ENCODE measurements at places on chromosomes 5 and 9. TPM values are rescaled to one million over a fixed set of nuclear protein-coding genes. Genes with fewer than 3 reads are reported as not detected.

DNA sequence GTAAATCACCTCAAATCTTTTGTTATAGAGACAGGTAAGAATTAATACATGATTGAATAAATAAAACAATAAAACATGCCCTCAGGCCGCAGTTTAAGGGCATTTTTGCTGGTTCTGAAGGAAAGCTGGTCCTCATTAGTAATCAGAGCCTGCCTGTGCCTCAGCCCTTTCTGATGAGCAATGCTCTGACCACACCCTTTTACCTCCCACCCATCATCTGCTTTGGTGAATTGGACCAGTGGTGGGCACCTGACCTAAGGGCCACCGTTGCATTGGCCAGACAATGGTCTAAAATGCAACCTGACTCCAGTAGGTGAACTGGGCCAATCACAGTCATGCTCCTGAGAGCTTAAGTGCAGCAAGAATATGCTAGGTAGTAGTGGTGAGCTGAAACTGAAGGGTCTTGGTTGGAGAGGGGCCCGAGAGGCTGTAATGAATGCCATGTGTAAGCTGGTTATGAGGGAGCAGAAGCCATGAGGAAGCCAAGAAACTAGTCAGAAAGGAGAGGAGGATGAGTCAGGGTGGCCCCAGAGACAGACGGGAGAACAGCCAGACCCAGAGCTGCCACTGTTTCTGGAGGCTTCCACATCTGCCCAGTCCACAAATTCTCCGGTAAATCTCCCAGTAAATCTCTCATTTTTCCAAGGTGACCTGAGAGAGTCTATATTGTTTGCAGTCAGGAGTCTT lies 45.5 kb upstream of the ZSWIM6 start:
- DNase-seq, result no peak

- DNase-seq, result no peak
Measured at GRCh38 chr9:4317681-4318080, 17.8 kb upstream of the GLIS3 start.

- no peak for DNase-seq
Measured at GRCh38 chr9:38226491-38226951, 157.5 kb upstream of the SHB start.

DNA sequence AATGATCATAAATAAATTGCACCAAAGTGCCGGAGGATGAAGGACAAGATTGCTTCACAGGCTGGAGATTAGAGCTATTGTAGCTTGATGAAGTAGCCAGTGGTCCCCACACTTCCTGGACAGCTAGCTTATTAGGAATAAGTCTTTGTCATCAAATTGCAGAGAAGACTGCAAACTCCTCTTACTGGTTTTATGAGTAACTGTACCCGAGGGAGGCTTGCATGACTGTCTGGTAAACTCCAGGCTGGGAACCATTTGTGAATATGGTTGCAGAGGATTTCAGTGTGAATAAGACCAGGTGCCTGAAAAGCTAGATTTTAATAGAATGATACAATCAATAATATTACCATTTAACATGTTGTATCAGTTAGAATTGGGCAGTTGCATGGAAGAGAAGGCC lies 36.5 kb upstream of the SEMA5A start:
- DNase-seq, result no peak

- DNase-seq, result no peak
Measured at GRCh38 chr5:65332591-65332990, 149.1 kb downstream of the ADAMTS6 start.

Gene FGF1
- total RNA-seq, result 1.5 TPM

Gene PPP2R2B
- 0.19 TPM for total RNA-seq

Gene MLANA
- not detected for total RNA-seq

- DNase-seq, result no peak
Measured at GRCh38 chr5:2164586-2164985, 281.9 kb upstream of the IRX4 start.

DNA sequence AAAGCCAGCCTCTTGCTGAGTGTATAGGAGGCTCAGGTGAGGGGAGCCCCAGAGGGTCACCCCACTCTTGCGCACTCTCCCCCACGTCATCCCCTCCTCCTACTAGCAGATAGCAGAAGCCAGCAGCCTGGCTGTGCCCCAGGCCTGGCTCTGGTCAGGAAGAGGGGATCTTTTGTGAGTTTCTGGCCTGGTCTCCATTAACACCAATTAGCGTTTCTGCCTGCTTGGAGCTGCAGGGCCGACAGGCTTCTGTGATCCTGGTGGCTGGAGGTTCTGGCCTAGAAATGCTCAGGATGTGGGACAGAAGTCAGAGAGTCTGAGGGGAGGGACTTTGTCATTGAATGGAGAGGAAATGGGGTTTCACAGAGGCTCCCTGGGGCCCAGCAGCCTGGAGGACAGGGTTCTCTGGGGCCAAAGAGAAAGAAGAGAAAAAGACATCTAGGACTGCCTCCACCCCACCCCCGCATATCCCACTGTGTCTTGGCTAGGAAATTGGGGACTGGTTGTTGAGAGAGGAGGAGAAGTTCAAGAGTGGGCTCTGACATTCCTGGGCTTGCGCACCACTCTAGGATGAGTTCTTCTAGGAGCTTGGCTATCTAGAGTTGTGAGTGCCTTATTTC lies 47.5 kb upstream of the ARAP3 start:
- no peak for DNase-seq

DNA sequence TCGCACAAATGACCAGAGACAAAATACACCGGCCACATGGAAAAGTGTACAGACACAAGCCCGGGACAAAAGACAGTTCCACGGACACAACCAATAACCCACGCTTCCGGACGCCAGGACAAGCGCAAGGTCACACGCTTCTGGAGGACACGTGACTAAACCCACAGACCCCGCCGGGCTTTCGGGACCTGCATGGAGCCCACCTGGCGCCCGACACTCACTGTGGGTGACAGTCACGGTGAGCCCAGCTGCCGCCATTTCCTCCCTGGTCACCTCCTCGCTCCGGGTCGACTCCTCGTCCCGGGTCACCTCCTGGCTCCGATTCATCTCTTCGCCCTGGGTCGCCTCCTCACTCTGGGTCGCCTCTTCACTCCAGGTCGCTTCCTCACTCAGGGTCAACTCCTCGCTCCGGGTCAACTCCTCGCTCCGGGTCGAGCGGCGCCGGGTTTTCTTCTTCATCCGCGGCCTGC lies 470 bp downstream of the BAG1 start:
- DNase-seq, result no peak

Gene CDH6
- 22.1 TPM for total RNA-seq

- no peak for DNase-seq
Measured at GRCh38 chr9:127346584-127346983, 50.4 kb upstream of the SLC2A8 start.

Gene DOCK2
- 1.2 TPM for total RNA-seq

Gene CCDC180
- 3.4 TPM for total RNA-seq

DNA sequence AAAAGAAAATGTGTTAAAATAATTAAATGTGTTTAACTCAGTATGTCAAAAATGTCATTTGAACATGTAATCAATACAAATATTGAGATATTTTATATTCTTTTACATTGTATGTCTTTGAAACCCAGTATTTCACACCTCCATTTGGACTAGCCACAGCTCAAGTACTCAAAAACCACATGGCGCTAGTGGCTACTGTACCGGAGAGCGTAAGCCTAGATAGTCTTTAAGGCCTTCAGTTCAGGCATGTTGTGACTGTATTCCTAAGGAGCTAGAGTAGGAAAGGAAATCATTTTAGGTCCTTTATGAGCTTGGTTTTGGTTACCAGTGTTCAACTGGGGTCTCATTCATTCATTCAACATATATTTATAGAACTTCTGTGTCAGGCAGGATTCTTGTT lies 12.8 kb downstream of the FBXW2 start:
- DNase-seq, result no peak

GRCh38 chr5:157189223-157189622 lies 8.6 kb downstream of the ITK start:
- DNase-seq, result no peak

Gene C5orf52
- not detected for total RNA-seq

DNA sequence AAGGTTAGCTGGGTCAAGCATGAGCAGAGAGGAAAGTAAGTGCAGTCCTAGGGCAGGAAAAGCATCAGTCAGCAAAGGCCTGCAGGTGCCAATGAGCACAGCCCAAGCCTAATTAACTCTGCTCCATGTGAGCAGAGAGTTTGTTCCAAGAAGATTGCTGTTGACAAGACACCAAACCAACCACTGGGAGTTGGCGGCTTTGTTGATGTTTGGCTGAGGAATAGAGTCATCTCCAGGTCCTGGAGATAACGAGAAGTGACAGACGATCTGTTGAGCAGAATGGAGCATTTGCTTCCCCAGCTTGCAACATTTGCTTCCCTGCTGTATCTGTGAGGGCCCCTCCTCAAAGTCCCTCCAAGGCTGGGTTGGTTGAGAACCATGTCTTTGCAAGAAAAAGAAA lies 68.2 kb downstream of the FAM114A2 start:
- DNase-seq, result no peak

DNA sequence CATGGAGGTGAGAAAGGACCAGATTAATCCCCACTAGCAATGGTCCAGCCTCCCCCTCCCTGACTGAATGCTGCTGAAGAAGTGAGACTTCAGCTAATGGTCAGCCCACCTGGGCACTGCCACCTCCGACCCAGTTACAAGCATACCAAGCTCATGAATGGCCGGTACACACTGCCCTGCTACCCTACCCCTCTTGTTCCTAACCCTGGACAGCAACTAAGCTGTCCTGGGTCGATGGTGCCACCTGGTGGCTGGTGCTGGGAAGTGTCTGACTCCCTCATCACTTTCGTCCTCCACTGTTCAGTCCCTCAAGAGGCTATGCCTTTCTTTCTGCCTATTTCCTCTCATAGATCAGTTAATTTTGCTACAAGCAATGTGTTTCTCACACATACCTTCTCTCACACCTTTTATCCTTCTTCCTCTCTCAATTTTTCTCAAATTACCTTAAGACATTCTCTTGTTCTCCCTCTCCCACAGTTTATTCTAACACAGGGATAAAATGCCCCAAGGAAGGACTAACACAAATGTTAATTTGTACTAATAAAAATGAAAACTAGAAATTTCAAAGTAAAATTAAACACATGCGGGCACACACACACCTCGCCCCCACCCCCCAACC lies 42.4 kb downstream of the PAX5 start:
- DNase-seq, result no peak

Gene NTNG2
- 0.58 TPM for total RNA-seq

GRCh38 chr5:171306781-171307591 lies 2.1 kb upstream of the TLX3 start:
- no peak for DNase-seq

GRCh38 chr9:4674783-4675182 lies 4.6 kb upstream of the CDC37L1 start:
- DNase-seq, result no peak

DNA sequence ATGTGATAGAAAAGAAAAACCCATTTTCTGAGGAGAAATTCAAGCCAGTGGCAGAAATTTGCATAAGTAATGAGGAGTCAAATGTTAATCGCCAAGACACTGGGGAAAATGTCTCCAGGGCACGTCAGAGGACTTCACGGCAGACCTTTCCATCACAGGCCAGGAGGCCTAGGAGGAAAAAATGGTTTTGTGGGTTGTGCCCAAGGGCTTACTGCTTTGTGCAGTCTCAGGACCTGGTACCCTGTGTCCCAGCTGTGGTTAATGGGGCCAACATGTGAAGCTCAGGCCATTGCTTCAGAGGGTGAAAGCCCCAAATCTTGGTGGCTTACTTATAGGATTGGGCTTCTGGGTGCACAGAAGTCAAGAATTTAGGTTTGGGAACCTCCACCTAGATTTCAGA lies 54.8 kb upstream of the ADAMTS2 start:
- no peak for DNase-seq

- no peak for DNase-seq
Measured at GRCh38 chr9:109518621-109519335, 20.7 kb upstream of the PTPN3 start.

- no peak for DNase-seq
Measured at GRCh38 chr9:7211657-7212056, 453.9 kb downstream of the KDM4C start.

Gene OGN
- total RNA-seq, result not detected

Gene HSPA4
- 90.5 TPM for total RNA-seq

Gene INSL6
- total RNA-seq, result not detected

Gene IQGAP2
- 3.6 TPM for total RNA-seq

Gene ITGA2
- total RNA-seq, result 50.5 TPM

DNA sequence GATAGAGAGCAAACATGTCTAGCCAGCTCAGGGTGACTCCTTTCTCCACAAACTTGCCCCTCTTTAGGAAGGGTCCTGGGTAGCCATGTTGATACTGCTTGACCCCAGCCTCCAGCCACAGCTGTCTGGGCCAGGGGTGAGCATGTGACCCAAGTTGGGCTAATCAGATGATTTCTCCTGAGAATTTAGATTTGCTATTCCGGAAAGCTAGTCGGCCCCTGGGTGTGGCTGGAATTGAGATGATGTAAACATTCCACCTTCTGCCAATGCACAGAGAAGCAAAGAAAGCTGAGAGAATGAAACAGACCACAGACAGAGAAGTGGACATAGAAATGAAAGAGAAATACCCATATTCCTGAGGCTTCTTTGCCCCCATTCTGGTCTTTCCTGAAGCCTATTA lies 17.8 kb upstream of the B4GALT1 start:
- no peak for DNase-seq

- peak; percentile 33 for DNase-seq
Measured at GRCh38 chr5:100505984-100506670, 29.0 kb upstream of the FAM174A start.

DNA sequence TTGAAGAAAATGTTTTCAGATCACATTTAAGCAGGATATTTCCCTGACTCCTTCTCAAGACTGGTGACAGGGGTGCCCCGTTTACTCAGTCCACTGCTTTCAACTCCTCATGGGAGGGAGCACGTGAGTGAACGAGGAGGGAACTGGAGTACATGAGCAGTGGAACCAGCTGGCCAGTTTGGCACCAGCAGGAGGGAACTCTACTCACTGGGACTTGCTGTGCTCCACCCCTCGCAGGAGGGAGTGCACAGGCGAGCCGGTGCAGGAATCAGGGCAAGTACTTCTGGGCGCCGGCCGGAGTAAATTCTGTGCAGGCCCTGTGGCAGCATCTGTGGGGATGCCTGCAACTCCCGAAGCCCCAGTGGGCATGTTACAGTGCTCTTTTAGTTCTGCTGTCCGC lies 1941.1 kb upstream of the C9orf72 start:
- no peak for DNase-seq

DNA sequence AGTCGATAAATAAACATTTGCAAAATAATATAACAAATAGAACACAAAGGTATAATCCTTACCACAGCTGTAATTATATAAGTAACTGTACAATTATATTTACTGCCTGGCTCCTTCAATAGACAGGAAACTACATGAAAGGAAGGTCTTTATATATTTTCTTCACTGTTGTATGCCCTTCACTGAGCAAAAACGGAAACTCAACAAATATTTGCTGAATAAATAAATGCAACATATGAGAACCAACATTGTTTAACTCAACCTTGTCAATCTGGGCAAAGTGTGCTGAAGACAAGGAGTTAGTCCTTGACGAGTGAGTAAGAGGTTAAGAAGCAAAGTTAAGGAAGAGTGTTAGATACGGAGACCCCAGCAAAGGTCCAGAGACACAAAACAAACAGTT lies 22.6 kb downstream of the PSMD5 start:
- DNase-seq, result no peak

DNA sequence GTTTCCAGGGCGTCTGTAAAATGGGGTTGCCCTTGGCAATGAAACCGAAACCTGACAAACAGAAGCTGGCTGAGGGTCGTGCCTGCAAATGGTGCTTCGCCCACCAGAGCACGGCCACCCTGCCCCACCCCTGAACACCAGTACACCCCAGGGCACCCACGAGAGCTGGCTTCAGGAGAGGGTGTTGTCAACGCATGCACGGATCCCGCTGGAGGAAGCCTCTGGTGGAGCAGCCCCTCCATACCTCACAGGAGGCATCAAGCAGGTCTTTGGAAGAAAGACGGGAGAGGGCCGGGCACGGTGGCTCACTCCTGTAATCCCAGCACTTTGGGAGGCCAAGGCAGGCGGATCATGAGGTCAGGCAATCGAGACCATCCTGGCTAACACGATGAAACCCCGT lies 8.6 kb downstream of the SLC6A3 start:
- no peak for DNase-seq

Gene SLC34A1
- not detected for total RNA-seq

All from glomerular endothelial cell (primary cell).